Cerebellar nuclear complex (tissue), 1 donor: ENCODE measurements at places on chromosomes 6 and 20.

- no peak for DNase-seq
These were observed 199.3 kb downstream of the TENT5A start for GRCh38 chr6:81553216-81553615.

DNA sequence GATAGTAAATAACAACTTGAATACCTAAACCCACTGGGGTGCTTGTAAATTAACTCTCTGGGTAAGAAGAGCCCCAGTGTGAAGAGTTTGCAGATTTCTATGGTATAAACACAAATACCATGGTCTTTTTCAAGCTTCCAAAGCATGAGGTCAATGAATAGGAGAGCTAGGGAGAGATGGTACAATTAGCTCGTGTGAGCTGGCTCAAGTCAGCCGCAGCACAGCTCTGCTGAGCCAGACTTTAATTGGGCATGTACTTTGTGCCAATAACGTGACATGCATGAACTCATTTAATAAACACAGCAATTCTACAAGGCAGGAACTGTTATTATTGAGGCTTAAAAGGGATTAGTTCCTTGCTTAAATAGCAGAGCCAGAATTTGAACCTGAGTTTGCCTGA lies 684.2 kb downstream of the KIF16B start:
- no peak for DNase-seq

DNA sequence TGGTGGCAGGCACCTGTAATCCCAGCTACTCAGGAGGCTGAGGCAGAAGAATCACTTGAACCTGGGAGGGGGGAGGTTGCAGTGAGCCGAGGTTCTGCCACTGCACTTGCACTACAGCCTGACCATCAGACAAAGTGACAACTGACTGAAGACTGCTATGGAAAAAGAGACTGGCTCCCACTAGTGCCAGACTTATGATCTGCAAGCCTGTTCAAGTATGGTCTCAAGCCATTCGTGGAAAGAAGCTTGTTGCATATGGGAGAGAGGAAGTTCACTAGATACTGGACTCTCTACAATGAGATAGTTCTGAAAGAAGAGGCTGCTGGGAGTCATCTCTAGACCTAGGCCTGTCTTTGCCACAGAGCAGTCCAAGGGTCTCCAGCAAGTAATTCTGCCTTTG lies 26.7 kb downstream of the MDN1 start:
- no peak for DNase-seq

- DNase-seq: no peak
These were observed 36.7 kb downstream of the RALY start for GRCh38 chr20:34030456-34030855.

DNA sequence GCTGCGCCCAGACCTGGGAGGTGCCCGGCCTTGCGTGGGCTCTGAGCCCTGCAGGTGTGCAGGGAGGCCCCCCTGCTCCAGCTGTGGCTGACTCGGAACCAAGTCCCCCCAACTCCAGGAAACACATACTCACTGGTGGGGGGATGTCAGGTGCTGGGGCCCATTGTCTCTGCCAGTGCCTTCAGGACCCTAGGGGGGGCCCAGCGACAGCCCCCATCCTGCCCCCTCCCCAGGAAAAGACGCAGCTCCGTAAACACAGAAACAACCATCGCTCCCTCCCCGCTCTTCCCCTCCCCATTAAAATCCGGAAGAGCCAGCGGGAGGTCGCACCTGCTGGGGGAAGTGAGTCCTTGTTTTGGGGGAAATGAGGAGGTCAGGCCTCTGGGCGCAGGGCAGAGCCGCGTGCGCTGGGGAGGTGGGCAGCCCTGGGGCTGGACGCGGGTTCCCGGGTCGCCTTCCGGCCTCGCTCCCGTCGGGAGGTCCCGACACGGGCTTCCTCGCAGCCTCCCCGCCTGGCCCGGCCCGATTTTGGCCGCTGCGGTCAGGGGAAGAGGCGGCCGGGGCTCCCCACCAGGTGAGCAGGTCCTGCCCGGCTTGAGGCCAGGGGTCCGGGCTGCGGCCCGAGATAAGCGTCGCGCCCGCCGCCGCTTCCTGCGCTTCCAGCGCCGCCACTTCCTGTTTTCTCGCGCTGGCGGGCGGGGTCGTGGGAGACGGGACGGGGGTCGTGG lies 6.2 kb downstream of the C20orf204 start:
- no peak for DNase-seq

DNA sequence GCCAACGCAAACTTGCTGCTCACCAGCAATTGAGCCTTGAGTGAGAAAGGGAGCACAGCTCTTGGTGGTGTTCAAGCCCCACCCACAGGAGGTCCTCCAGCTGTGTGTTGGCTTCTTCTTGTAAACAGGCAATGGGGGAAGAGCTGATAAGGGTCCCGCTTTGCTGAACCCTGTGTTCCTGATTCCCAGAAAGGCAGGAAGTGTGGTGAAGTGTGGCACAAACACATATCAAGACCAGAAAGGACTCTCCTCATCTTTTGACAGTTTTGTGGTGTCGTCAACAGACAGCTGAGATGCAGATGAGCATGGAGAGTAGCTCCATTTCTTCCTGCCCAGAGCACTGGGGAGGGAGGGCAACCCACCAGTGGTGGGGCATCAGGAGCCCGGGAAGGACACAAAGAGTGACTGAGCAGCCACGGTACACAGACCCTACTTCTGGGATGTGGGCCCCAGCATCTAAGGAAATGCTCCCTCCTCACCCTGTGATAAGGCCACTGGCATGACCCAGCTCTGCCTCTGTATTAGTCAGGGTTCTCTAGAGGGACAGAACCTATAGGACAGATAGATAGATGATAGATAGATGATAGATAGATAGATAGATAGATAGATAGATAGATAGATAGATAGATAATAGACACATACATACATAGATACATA lies 188.9 kb upstream of the TAB2 start:
- DNase-seq: no peak

DNA sequence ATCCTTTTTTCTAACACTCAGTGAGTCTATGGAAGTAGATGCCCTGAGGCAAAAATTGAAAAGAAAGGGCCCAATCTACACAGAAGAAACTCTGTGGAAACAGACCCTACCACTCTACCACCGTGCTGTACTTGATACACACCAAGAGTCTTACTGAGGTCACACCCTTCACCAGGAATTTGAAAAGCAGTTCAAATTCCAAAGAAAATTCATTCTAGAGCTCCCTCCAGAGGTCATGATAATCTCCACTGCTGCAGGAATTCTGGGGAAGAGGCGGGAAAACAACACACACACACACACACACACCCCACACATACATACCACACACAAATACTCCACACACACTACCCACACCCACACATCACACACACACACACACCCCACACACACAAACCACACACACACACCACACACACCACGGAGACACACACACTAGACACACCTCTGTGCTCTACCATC lies 336.8 kb downstream of the HDGFL1 start:
- DNase-seq: no peak

DNA sequence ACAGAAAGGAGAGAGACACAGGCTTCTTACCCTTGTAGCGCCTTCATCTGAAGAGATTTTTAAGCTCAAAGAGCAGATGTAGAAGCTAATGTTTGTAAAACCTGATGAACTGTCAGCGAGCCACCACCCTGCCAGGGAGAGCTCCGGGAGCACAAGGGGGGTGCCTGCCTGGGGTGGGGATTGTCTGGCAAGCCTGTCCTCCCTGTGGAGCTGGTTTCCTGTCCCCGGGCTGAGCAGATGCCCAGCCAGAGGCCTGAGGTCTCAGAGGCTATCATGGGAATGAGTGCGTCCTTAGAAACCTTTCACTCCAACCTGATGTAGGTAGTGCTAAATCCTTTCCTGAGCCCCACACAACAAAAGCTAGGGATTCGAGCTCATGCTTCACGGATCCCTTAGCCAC lies 41.9 kb upstream of the NR2E1 start:
- no peak for DNase-seq

- no peak for DNase-seq
These were observed 121.0 kb downstream of the MRPL14 start for GRCh38 chr6:44006123-44006871.

DNA sequence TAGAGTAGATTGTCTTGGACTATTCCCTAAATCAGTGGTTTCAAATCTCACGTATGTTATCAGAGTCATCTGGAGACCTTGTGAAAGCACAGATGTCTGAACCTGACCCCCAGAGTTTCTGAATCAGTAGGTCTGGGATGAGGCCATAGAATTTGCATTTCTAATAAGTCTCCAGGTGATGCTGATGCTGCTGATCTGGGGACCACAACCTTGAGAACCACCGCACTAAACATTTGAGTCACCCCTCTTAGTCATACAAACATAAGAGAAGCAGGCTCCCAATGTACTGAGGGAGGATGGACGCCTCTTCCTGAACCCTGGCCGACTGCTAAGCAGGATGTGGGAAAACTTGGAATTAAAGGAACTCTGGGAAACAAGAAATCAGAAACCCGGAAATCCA lies 187.8 kb upstream of the PRDM1 start:
- no peak for DNase-seq

DNA sequence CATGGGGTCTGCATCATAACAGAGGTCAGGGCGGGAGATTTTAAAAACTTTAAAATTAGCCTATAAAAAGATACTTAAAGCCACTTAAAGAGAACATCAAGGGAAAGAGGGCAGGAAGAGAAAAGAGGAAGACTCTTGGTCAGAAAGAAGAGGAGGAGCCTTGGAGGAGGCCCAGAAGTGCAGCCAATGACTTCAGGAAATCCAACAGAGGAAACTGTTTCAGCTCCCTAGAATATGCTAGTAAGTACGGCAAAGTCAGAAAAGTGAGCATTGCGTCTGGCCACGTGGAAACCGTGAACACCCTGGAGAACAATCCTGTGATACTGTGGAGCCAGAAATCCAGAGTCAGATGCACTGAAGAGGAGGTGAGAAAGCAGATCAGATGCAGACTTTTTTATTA lies 22.5 kb upstream of the NHSL1 start:
- no peak for DNase-seq

DNA sequence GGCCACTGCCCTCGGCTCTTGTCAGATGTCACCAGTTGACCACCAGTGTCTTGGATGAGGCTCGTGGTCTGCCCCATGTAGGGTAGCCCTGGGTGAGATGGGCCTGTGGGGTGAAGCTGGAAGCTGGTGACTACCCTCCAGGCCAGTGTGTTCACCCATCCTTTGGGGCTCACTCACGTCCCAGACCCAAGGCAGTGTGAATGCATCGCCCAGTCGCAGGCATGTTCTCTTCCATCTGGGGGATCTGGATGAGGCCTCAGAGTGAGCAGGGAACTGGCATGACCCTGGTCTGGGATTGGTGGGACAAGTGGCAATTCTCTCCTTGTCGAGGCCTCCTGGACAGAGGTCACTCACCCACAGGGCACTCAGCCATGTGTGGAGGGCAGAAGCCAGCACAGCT lies 120.1 kb upstream of the PHACTR3 start:
- DNase-seq: no peak

- DNase-seq: no peak
These were observed 84.7 kb downstream of the PHACTR3 start for GRCh38 chr20:59688999-59689398.

DNA sequence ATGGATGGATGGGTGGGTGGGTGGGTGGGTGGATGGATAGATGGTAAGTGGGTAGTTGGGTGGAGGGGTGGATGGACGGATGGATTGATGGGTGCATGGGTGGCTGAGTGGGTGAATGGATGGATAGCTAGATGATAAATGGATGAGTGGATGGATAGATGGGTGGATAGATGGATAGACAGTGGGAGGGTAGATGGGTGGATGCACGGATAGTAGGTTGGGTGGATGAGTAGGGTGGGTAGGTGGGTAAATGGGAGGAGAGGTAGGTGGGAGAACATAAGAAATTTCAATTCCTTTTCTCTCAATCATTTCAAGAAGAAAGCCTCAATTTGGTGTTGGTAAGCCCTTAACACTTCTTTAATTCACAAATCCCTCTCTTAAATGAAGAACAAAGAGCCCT lies 186.9 kb downstream of the PREX1 start:
- DNase-seq: no peak

DNA sequence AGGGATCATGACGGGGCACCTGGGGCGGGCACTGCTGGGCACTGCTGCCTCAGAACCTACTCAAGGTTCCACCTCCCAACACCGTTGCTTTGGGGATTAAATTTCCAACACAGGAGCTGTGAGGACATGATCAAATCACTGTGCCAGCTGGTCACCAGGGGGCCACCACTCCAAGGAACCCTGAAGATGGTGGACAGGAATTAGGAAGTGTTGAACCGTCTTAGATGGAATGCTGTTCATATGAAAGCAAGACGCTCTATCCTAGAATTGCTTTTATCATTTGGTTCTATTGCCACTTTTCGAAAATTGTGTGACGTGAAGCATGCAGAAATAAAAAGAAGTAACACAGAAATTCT lies 140.3 kb downstream of the DLL1 start:
- no peak for DNase-seq

- no peak for DNase-seq
These were observed 9.5 kb upstream of the PAQR8 start for GRCh38 chr6:52352239-52353018.

GRCh38 chr20:33843854-33844253 lies 32.7 kb downstream of the CHMP4B start:
- DNase-seq: no peak

- DNase-seq: no peak
These were observed 33.3 kb downstream of the JARID2 start for GRCh38 chr6:15279047-15279661.

GRCh38 chr6:106556368-106556960 lies 72.8 kb downstream of the RTN4IP1 start:
- no peak for DNase-seq

GRCh38 chr20:10800288-10800687 lies 126.5 kb upstream of the JAG1 start:
- no peak for DNase-seq

DNA sequence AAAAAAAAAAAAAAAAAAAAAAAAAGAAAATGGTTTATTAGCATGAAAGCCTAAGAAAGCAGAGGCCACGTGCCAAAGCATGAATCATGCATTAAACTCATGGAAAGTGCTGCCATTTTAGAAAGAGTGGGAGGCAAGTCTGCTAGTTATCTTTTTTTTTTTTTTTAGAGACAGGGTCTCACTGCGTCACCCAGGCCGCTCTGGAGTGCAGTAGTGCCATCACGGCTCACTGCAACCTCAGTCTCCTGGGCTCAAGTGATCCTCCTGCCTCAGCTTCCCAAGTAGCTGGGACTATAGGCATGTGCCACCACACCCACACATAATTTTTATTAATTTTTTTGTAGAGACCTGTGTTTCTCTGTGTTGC lies 5.2 kb downstream of the VWA7 start:
- no peak for DNase-seq

GRCh38 chr20:23222531-23223200 lies 127.9 kb upstream of the NXT1 start:
- no peak for DNase-seq

DNA sequence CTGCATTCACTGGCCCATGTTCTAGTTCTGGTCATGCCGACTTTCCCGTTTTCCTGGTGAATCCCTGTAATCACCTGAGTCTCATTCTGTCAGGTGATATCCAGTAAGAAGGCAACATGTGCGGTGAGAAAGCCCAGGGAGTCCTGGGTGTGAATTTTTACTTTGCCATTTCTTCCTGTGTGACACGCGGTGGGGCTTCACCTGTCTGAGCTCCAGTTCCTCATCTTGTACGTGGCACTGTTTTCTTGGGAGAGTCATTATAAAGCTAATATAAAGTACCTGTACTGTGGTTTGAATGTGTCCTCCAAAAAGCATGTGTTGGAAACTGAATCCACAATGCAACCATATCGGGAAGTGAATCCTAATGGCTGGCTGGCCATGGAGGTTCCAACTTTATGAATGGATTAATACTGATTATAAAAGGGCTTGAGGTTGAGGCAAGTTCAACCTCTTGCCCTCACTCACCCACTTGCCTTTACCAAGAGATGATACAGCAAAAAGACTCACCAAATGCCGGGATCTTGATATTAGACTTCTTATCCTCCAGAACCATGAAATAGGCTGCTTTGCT lies 5.1 kb downstream of the HLA-E start:
- DNase-seq: no peak

GRCh38 chr20:50277460-50278376 lies 87.1 kb downstream of the CEBPB start:
- no peak for DNase-seq
